Peyer's patch (tissue), 4 donors: ENCODE measurements at places on chromosomes 13 and 19. TPM values are rescaled to one million over a fixed set of nuclear protein-coding genes. Genes with fewer than 3 reads are reported as not detected.

Gene ZNF845
- 7.1 TPM for total RNA-seq

Gene PCDH9
- total RNA-seq, result 1.7 TPM

Gene PIK3R2
- 19.7 TPM for total RNA-seq

DNA sequence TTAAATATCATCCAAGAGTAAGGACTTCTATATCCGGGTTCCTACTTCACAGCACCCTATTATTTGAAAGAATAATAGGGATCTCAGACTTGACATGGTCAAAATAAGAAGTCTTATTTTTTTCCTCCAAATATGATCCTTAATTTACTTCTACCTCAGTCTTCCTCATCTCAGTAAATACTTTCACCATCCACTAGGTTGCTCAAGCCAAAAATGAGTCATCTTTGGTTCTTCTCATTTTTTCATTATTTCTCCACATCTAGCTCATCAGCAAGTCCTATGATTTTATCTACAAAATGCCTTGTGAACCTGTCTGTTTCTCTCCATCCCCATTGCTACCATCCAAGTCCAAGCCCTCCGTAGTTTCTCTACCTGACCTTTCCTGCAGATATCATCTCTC lies 121.9 kb upstream of the GJB6 start:
- H3K27me3 ChIP-seq, result no peaks in the 10 kb centered on the region
- no peak overlapping the region for H3K27ac ChIP-seq
- H3K36me3 ChIP-seq, result no peaks in the 10 kb centered on the region
- no peak for DNase-seq
- no peaks in the 10 kb centered on the region for H3K4me1 ChIP-seq

- no peak for DNase-seq
- H3K27ac ChIP-seq, result peak overlapping the region; percentile 93
- no peaks in the 10 kb centered on the region for H3K36me3 ChIP-seq
- no peaks in the 10 kb centered on the region for H3K27me3 ChIP-seq
- H3K4me1 ChIP-seq, result peaks cover 38% of the 10 kb centered on the region
- peak overlapping the region; percentile 49 for H3K4me3 ChIP-seq
These were observed 695 bp downstream of the BST2 start for GRCh38 chr19:17404621-17405249.

Gene CCL25
- 5.8 TPM for total RNA-seq

- H3K36me3 ChIP-seq, result no peaks in the 10 kb centered on the region
- no peak for DNase-seq
- peaks cover 6% of the 10 kb centered on the region for H3K4me1 ChIP-seq
- no peak overlapping the region for H3K4me3 ChIP-seq
- no peak overlapping the region for H3K27ac ChIP-seq
These were observed 6.1 kb upstream of the ECH1 start for GRCh38 chr19:38837656-38838121.
